Putamen (tissue), 1 donor: ENCODE measurements at places on chromosomes 3 and 15.

- no peak for DNase-seq
Observed at GRCh38 chr15:71374607-71375352, 259.5 kb downstream of the THSD4 start.

- no peak for DNase-seq
Observed at GRCh38 chr3:190193210-190193609, 72.5 kb upstream of the P3H2 start.

DNA sequence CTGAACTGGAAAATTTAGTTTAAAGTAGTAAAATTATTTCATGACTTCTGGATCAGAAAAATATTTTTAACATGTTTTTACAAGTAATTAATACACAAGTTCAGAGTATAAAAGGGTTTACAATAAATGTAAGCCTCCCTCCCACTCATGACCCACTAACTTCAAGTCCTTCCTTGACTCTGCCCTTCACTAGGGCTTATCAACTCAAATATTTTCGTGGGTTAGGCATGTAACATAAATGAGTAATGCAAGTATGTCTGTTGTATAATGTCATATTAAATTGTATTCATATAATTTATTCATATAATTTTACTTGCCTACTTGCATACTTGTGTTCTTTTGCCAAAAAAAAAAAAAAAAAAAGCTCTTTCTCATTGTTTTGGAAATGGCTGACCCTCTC lies 3.4 kb upstream of the OPA1 start:
- no peak for DNase-seq

DNA sequence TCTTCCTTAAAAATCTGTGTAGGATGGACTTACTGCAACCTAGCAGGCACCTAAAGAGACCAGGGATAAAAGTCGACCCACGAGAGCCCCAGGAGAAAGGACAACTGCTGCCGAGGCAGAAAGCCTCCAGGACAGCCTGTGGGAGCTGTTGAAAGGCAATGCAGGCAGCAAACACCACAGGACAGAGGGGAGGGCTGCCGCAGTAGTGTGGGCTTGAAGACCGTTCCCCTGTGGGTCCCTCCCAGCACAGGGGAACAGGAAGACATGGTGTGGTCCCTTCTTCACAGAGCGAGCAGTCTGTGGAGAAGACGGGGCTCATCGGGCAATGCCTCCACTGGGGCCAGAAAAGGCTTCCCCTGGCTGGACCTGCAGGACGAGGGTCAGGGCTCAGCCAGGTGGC lies 58.5 kb upstream of the GATA2 start:
- DNase-seq: no peak

DNA sequence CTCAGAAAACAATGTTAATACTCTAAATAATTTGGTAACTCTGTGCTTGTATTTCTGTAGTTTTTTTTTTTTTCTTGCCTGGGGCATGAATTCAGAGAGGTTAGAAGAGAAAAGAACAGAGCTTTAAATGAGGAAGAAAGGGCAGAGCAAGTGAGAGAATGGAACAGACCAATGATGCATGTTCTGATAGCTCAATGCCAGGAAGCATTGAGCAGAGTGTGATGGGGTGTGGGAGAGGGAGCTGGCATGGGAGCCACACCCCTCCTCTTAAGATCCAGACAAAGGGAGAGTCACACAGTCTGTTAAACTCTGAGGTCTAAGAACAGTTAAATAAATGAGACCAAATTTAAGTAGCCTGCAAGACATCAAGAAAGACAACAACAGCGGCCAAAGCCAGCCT lies 538.6 kb downstream of the TUSC7 start:
- DNase-seq: no peak

GRCh38 chr15:38130740-38131498 lies 121.7 kb upstream of the SPRED1 start:
- peak; percentile 58 for DNase-seq
